SW 1271 (cell line): ENCODE measurements at places on chromosomes 12 and 14.

GRCh38 chr14:101955695-101956161, 8.6 kb upstream of the DYNC1H1 start:
- no peak for DNase-seq

DNA sequence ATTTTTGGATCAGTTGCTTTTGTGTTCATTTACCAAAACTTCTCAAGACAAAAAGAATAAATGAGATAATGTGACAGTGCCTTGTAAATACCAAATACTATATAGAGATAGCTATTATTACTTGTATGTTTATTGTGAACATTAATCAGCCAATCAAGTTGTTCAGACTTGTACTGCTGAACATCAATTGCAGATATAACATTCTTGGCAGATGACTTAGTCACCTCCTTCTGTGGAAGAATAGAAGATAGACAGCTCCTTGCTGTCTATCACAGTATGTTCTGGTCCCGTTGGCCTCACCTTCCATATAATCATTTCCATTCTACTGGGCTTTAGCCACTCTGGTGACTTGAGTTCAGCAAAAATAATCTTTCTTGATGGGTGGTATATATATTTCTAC, 30.1 kb downstream of the PSEN1 start:
- DNase-seq, result no peak

DNA sequence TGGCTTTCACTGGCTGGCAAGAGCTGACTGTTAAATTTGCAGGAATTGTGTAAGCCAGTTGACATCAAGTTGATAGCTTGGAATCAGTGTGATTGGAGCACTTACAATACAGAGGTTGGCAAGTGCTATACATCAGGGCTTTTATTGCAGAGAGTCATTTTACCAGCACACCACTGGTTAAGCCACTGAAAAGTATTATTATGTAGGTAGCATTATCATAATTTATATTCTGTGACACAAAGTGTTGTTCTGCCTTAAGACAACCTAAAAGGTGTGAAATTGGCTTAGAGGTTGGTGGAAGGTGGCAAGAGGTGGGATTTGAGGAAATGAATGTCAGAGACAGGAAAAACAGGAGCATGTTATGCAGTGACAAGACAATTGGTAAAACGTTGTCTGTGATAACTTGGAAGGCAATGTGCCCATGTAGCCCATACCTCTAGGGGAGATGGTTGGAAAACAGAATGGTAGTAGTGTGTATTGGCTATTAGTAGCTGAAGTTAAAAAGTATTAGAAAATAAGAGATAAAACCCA, 172.9 kb upstream of the PRICKLE1 start:
- no peak for DNase-seq

- no peak for DNase-seq
These were observed 109.8 kb upstream of the FUT8 start for GRCh38 chr14:65302571-65303189.
